Prostate gland (tissue), 2 donors: ENCODE measurements at places on chromosomes 13 and 19.

DNA sequence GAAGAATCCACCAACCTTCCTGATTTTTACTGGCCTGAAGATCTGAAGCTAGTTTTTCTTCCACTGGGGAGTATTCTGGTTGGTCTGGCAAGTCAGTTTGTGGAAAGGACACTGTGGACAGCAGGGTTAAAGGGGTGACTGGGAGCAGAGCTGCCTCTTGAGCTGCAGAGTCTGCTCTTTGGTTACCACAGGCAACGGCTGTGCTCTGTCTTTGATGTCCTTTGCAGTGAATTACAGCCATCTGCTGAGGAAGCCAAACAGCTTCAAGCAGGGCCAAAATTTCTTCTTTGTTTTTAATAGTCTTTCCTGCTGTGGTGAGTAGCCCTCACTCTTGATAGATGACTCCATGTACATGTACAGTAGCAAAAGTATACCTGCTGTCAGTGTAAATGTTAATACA, 75.7 kb downstream of the ZNF100 start:
- no peaks in the 10 kb centered on the region for H3K4me1 ChIP-seq
- H3K36me3 ChIP-seq, result no peaks in the 10 kb centered on the region
- no peak overlapping the region for H3K27ac ChIP-seq
- H3K27me3 ChIP-seq, result no peaks in the 10 kb centered on the region
- DNase-seq, result no peak

GRCh38 chr19:6489278-6490061, 7.9 kb upstream of the DENND1C start:
- H3K36me3 ChIP-seq, result no peaks in the 10 kb centered on the region
- no peak overlapping the region for H3K27ac ChIP-seq
- H3K27me3 ChIP-seq, result no peaks in the 10 kb centered on the region
- DNase-seq, result no peak
- no peaks in the 10 kb centered on the region for H3K4me1 ChIP-seq

- no peak overlapping the region for H3K27ac ChIP-seq
- no peak for DNase-seq
- no peak overlapping the region for H3K4me3 ChIP-seq
- H3K27me3 ChIP-seq, result no peaks in the 10 kb centered on the region
- H3K4me1 ChIP-seq, result no peaks in the 10 kb centered on the region
Observed at GRCh38 chr19:42433503-42434260, 6.5 kb upstream of the LIPE start.

- H3K4me3 ChIP-seq, result no peak overlapping the region
- H3K4me1 ChIP-seq, result no peaks in the 10 kb centered on the region
- DNase-seq, result no peak
- H3K27ac ChIP-seq, result no peak overlapping the region
- H3K27me3 ChIP-seq, result no peaks in the 10 kb centered on the region
Observed at GRCh38 chr13:41246969-41247680, 16.3 kb downstream of the MTRF1 start.
